Adipose tissue (tissue), 3 donors: ENCODE measurements at places on chromosomes 3 and 15. TPM values are rescaled to one million over a fixed set of nuclear protein-coding genes. Genes with fewer than 3 reads are reported as not detected.

Gene FAM3D
- 0.24 TPM for polyA plus RNA-seq

Gene DUOXA1
- polyA plus RNA-seq, result 0.14 TPM

Gene LMCD1
- 28.7 TPM for polyA plus RNA-seq

Gene SERP1
- 129 TPM for polyA plus RNA-seq

Gene IGSF11
- polyA plus RNA-seq, result 0.06 TPM

Gene SLC7A14
- polyA plus RNA-seq, result under 0.01 TPM

Gene CYP8B1
- polyA plus RNA-seq, result 0.01 TPM

Gene CFAP92
- polyA plus RNA-seq, result 1.9 TPM

Gene CADPS
- 0.04 TPM for polyA plus RNA-seq

Gene TIMP4
- polyA plus RNA-seq, result 29.1 TPM

Gene DCLK3
- polyA plus RNA-seq, result 0.31 TPM

Gene PLIN1
- polyA plus RNA-seq, result 1,761 TPM

Gene TBC1D23
- 11.1 TPM for polyA plus RNA-seq

Gene ATP13A4
- polyA plus RNA-seq, result 0.22 TPM

Gene PLSCR5
- not detected for polyA plus RNA-seq

Gene MST1
- polyA plus RNA-seq, result 14.3 TPM

Gene PLA2G4F
- polyA plus RNA-seq, result 0.09 TPM

Gene TRH
- not detected for polyA plus RNA-seq

Gene MYO5C
- polyA plus RNA-seq, result 14.5 TPM

Gene ZBTB20
- 0.62 TPM for polyA plus RNA-seq

Gene SMAD6
- polyA plus RNA-seq, result 7.4 TPM

Gene GNAT1
- not detected for polyA plus RNA-seq

Gene SH2D7
- polyA plus RNA-seq, result not detected

Gene ASB14
- polyA plus RNA-seq, result not detected

Gene DPPA2
- polyA plus RNA-seq, result not detected

Gene FAM43A
- 34.5 TPM for polyA plus RNA-seq

Gene SLC28A2
- polyA plus RNA-seq, result 0.59 TPM

Gene DNASE1L3
- 0.98 TPM for polyA plus RNA-seq

Gene HDGFL3
- polyA plus RNA-seq, result 3.4 TPM

Gene ACAN
- 0.02 TPM for polyA plus RNA-seq
